ENCODE measurements at places on chromosomes 5 and 9.
A peak's percentile ranks its signal among the peaks of the same experiment; 100 is the strongest.

DNA sequence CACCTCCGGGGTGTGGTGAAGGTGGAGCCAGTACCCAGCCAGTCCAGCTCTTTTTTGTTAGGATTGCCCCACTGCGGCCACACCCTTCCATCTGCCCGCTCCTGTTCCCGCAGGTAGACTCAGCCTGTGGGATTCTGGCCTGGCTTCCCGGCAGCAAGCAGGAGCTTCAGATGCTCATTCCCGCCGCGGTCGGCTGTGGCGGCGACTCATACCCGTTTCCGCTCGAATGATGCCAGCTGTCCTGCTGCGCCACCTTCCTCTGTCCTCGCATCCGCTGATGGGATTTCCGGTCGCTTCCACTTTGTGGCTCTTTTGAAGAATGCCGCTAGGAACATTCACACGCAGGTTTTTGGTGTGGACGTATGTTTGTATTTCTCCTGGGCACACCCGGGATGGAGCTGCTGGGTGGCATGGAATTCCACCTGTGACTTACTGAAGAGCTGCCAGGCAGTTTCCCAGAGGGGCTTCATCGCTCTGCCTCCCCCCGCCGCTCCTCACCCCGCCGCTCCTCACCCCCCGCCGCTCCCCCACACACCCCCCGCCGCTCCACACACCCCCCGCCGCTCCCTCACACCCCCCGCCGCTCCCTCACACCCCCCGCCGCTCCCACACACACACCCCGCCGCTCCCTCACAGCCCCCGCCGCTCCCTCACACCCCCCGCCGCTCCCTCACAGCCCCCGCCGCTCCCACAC, 60.3 kb downstream of the TENT4A start:
- DNase-seq: no peak

DNA sequence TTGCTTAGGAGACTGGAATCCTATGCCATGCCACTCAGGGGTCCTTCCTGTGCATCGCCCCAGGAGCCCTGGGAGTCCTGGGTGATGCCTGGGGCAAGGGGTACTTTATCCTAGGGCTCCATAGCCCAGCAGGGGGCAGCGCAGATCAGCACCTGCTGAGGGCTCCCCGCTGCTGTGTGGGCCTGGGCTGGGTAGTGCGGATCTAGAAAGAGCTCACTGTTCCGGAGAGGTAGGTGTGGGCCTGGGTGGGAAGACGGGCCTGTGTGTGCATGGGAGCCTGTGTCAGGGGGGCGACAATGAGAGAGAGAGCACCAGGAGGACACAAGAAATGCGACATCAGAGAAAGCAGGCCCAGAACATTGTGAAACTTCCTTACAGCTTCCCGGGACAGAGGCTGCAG, 11.4 kb upstream of the DAB2IP start:
- DNase-seq: peak; percentile 39

DNA sequence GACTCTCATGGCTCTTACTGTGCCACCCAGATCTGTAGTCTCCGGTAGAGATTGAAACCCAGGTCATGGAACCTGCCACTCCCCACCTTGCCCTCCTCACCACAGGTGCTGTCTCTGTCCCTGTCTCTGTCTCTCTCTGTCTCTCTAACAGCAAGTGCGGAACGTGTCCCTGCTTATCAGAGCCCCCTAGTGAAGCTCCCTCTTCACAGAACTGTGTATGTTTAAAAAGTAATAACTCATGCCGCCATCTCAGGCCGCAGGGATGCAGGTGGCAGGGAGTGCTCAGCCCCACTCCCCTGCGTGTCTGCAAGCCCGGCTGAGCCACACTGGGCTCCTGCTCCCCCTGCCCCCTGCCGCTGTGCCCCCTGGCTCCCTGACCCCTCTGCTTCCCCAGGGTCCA, 43.8 kb downstream of the UNC5A start:
- DNase-seq: no peak

- DNase-seq: no peak
Measured at GRCh38 chr9:134442085-134442474, 115.8 kb downstream of the RXRA start.

DNA sequence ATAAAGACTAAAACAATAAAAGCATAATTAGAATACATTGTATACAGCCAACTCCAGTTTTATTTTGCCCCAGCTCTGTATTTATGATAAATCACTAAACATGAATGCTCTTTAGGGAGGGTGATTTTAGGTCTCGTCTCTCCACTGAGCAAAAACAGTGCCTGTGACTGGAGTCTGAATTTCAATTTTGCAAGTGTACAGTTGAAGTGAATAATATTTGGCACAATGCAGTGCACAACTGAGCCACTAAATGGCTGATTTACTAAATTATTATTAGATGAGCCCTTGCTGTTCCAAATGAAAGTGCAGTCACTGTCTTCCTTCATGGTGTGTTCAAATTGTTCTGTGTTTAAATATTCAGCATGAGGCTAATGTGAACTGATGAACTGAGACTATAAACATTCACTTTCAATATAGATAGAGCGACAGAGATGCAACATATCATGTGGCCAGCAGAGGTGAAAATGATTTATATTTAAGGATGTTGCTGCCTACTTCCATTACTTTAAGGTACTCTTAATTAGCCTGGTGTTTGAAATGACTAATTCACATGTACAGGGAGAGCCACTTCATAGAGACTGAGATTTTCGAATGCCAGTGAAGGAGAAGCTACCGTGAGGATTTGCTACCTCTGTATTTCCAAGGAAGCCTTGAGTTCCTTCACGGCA, 375.1 kb downstream of the EBF1 start:
- DNase-seq: no peak

GRCh38 chr9:133532937-133533668, 1.4 kb upstream of the ADAMTSL2 start:
- peak; percentile 70 for DNase-seq
